ENCODE measurements at places on chromosomes 6 and 20.
A peak's percentile ranks its signal among the peaks of the same experiment; 100 is the strongest.

- H3K27me3 ChIP-seq: peaks cover 22% of the 10 kb centered on the region
- no peak overlapping the region for H3K27ac ChIP-seq
- H3K36me3 ChIP-seq: no peaks in the 10 kb centered on the region
These were observed 1.3 kb downstream of the MAPK14 start for GRCh38 chr6:36028877-36029324.

GRCh38 chr6:71349976-71350615, 61.5 kb downstream of the OGFRL1 start:
- H3K4me3 ChIP-seq: no peak overlapping the region
- H3K4me1 ChIP-seq: no peaks in the 10 kb centered on the region
- no peaks in the 10 kb centered on the region for H3K27me3 ChIP-seq

DNA sequence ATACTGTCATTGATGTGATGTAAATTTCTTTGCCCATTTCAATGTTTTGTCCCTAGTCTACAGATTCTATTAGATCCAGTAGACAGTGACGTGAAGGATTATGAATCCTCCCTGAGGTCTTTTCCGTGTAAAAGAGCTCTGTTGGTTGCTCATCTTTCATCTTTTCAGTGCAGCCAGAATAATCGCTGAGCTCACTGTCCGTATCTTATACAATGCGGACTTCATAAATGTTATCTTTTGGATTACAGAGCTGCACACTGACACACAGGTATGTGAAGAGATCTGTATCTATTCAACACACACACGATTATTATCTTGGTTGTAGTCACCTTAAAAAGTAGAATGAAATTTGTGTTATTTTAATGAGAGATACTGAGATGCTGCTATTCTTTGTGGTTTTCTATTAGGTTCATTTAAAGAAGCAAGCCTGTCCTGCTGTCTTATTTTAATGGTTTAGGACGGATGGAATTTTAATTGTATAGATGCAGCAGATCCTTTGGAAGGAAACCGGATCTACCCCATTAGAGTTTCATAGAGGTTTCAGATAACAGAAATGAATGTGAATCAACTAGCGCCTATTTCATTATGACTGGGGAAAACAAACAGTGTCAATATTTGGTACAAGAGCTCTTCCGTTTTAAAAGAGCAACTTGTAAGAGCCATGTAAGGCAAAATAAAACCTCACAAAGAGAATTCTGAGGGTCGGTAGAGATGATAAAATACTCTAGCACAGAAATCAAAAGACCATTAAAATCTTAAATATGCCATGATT, 79.4 kb downstream of the BMP6 start:
- H3K27me3 ChIP-seq: no peaks in the 10 kb centered on the region
- no peaks in the 10 kb centered on the region for H3K4me1 ChIP-seq
- DNase-seq: no peak
- no peak overlapping the region for H3K27ac ChIP-seq

- H3K27ac ChIP-seq: no peak overlapping the region
- no peak overlapping the region for H3K4me3 ChIP-seq
- DNase-seq: no peak
- no peaks in the 10 kb centered on the region for H3K36me3 ChIP-seq
- no peaks in the 10 kb centered on the region for H3K27me3 ChIP-seq
These were observed 3.6 kb downstream of the TBCC start for GRCh38 chr6:42742116-42742894.

DNA sequence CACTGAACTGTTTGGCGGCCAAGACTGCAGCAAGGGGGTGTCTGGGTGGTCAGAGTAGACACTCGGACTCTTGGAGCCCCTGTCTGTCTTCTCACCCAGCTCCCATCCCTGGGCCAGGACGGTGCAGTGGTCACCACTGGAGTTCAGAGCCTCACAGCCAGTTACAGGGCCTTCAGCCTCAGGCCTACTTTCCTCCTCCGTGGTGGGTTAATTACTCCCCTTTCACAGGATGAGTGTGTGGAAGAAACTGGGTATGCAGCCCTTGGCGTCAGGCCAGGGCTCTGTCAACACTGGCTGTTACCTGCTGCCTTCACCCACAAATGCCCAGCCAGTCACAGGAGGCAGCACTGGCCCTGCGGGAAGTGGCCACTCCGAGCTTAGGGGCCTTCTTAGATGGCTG, 1.8 kb upstream of the YTHDF1 start:
- H3K27ac ChIP-seq: no peak overlapping the region
- H3K36me3 ChIP-seq: peaks cover 6% of the 10 kb centered on the region
- H3K4me1 ChIP-seq: peaks cover 12% of the 10 kb centered on the region
- H3K4me3 ChIP-seq: no peak overlapping the region
- no peak for DNase-seq
- H3K27me3 ChIP-seq: peaks cover 7% of the 10 kb centered on the region

GRCh38 chr6:85551264-85551663, 42.4 kb downstream of the SNX14 start:
- H3K27me3 ChIP-seq: no peaks in the 10 kb centered on the region
- H3K27ac ChIP-seq: peak overlapping the region; percentile 42
- DNase-seq: peak; percentile 2
- no peaks in the 10 kb centered on the region for H3K36me3 ChIP-seq
- H3K4me3 ChIP-seq: no peak overlapping the region
- peaks cover 15% of the 10 kb centered on the region for H3K4me1 ChIP-seq

DNA sequence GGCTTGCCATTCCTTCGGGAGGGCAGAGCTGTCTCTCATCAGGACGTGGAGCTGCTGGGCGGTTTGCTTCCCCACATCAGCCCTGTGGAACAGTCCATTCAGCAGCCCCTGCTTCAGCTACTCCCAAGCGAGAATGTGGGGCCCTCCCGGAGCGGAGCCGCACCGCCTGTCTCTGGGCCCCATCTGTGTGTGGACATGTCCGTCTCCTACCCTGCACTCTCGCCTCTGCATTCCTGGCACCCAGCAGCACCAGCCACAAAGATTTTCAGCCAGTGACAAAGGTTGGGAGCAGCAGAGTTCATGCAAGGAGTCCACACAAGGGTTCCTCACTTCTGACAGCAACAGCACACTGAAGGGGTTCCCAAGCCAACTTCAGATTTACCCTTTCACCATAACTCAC, 29.0 kb upstream of the SLC22A1 start:
- H3K27ac ChIP-seq: no peak overlapping the region
- no peaks in the 10 kb centered on the region for H3K36me3 ChIP-seq
- DNase-seq: no peak

DNA sequence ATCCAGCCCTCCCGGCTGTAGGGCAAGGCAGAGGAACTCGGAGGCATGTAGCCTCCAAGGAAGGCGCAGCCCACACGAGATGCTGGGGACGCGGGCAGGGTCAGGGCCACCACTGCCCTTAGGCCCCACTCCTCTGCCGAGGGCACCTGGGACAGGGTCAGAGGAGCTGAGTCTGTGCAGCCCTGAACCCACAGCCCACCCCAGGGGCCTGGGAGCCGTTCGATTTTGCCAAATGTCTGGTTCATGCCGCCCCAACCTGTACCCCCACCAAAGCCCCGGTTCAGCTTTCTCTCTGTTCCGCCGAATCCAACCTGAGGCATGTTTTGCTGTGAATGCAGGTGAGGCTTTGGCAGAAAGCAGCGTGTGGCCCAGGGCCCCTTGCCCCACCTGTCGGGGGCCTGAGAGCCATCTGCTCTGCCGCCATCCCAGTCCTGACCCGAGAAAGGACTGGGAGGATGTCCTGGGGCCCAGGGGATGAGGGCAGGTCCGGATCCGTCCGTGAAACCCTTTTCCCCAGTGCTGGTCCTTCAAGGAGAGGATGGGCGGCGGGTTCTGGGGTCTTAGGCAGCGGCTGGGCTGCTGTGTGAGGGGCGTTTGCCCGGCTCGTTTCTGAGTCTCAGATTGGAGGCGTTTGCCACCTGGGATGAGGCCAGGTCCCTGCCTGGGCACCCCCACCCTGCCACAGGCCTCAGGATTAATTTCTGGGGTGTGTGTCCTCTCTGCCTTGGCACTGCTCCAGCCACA, 79.3 kb upstream of the GATA5 start:
- no peaks in the 10 kb centered on the region for H3K36me3 ChIP-seq
- peaks cover 43% of the 10 kb centered on the region for H3K27me3 ChIP-seq
- peaks cover 16% of the 10 kb centered on the region for H3K4me1 ChIP-seq

DNA sequence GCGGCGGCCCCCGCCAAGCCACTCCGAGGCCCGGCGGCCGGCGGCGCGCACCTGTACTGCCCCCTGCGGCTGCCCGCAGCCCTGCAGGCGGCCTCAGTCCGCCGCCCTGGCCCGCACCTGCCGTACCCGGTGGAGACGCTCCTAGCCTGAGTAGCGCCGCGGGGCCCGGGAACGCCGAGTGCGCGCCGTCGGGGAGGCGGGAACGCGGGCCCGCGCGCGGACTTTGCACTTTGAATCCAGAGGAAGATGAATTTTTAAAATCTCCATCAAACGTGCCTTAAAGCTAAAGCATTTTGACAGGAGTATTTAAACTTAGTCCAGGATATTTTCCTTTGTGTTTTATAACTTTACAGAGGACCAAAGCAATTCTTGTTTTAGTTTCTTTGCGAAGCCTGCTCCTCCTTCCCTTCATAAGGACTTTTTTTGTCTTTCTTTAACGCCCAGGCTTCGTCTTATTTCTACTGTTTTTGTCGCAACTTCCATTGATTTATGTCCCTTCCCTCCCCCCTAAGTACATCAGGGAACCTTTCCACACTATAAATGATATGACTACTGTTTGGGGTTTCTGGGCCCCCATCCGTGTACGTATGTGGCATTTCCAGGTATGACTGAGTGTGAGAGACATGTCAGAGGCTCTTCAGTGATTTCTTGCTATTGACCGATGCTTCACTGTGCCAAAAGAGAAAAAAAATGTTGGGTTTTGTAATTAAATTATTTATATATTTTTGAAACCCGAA, 2.0 kb downstream of the FOXQ1 start:
- peaks cover 10% of the 10 kb centered on the region for H3K4me1 ChIP-seq
- no peaks in the 10 kb centered on the region for H3K36me3 ChIP-seq
- no peak overlapping the region for H3K27ac ChIP-seq
- H3K27me3 ChIP-seq: peaks cover 91% of the 10 kb centered on the region
- H3K4me3 ChIP-seq: peak overlapping the region; percentile 22
